ENCODE measurements at places on chromosomes 16 and 17.
A peak's percentile ranks its signal among the peaks of the same experiment; 100 is the strongest.

DNA sequence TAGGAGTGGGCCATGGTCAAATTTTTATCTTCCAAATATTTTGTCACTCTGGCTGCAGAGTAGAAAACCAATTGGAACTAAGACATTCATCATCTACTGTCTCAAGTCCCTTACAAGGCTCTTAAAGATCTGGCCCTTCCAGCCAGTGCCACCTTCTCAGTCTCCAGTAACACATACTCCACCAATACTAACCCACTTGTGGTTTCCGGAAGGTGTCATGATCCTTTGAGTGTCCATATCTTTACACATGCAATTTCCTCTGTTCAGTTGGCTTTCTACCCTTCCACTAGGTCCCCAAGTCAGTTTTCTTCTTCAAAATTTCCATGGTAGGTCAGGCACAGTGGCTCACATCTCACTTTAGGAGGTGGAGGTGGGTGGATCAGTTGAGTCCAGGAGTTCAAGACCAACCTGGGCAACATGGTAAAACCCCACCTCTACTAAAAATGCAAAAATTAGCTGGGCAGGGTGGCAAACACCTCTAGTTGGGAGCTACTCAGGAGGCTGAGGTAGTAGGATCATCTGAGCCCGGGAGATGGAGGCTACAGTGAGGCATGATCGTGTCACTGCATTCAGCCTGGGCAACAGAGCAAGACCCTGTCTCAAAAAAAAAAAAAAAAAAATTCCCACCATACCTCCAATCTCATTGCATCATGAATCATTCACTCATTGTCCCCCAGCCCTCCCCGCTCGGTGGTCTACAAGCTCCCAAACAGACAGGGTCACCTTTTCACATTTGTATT, 6.0 kb upstream of the GRB2 start:
- ATAC-seq = no peak

DNA sequence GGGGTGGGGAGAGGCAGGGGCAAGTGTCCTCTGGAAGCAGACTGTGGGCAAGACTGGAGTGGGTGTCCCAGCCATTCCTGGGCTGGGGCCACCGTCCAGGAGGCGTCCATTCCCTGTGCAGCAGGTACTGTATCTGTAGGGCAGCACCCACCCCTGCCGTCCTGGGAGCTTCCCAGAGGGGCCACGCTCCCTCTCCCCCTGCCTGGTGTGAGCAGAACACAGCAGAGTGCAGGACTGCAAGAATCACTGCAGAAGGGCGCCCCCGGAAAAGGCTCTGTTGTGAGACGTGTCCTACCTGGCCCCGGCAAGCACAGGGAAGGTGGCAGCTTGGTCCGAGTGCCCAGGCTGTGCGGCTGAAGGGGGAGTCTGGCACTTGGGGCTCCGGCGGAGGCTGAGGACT, 70.3 kb downstream of the KLHDC4 start:
- no peak for ATAC-seq

GRCh38 chr17:67270416-67270815, 25.4 kb upstream of the HELZ start:
- ATAC-seq = no peak

- ATAC-seq = no peak
These were observed 73.9 kb downstream of the RPH3AL start for GRCh38 chr17:278676-279059.

DNA sequence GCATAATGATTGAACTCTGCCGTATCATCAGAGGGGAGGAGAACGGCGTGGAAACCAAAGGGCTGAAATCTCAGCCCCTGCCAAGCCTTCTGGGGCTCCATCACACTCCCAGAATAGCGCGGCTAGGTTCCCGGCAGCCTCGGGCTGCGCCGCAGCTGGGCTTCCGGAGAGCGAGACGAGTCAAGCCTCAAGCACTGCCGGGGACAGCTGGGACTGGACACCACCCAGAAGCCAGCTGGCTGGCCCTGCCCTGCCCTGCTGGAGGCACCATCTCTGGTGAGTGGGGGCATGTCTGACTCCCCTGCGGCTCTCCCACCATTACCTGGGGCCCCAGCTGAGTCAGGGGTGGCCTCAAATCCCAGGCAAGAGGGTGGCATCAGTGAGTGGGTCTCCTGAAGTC, 7.2 kb upstream of the GPRC5C start:
- no peak for ATAC-seq

- ATAC-seq = peak; percentile 4
These were observed 34.3 kb downstream of the WNT9B start for GRCh38 chr17:46885415-46886309.

- peak; percentile 83 for ATAC-seq
These were observed 60.7 kb downstream of the OR1D5 start for GRCh38 chr17:3002538-3003295.

- ATAC-seq = peak; percentile 34
These were observed 36.8 kb downstream of the CBFA2T3 start for GRCh38 chr16:88939972-88940861.

- peak; percentile 2 for ATAC-seq
These were observed 571 bp downstream of the TIMP2 start for GRCh38 chr17:78924481-78925151.

DNA sequence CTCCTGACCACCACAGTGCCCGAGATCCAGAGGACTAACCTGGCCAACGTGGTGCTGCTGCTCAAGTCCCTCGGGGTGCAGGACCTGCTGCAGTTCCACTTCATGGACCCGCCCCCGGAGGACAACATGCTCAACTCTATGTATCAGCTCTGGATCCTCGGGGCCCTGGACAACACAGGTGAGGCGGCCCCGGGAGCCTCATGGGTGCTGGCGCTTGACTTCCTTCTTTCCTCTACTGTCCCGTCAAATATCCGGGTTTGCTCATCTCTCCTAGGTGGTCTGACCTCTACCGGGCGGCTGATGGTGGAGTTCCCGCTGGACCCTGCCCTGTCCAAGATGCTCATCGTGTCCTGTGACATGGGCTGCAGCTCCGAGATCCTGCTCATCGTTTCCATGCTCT, 13.7 kb downstream of the DHX38 start:
- ATAC-seq = no peak

GRCh38 chr16:89860747-89861304, 12.6 kb upstream of the TCF25 start:
- ATAC-seq = peak; percentile 82

GRCh38 chr16:72967941-72968340, 80.0 kb downstream of the ZFHX3 start:
- no peak for ATAC-seq

GRCh38 chr16:81823111-81823510, 44.0 kb downstream of the PLCG2 start:
- peak; percentile 80 for ATAC-seq

GRCh38 chr17:75652934-75653549, 13.9 kb downstream of the RECQL5 start:
- peak; percentile 56 for ATAC-seq

GRCh38 chr17:81733507-81734404, 21.7 kb downstream of the SLC25A10 start:
- peak; percentile 68 for ATAC-seq

- ATAC-seq = no peak
These were observed 4.1 kb downstream of the NDRG4 start for GRCh38 chr16:58503863-58504688.

- no peak for ATAC-seq
These were observed 5.5 kb downstream of the BCO1 start for GRCh38 chr16:81243942-81244341.

GRCh38 chr16:30063893-30064728, 1.4 kb upstream of the ALDOA start:
- ATAC-seq = peak; percentile 61

GRCh38 chr17:63476854-63477479, at the start of gene ACE:
ACE (plus strand) TSS chr17:63477061; CDS start chr17:63477095, 34 bp downstream.
- ATAC-seq = peak; percentile 70

DNA sequence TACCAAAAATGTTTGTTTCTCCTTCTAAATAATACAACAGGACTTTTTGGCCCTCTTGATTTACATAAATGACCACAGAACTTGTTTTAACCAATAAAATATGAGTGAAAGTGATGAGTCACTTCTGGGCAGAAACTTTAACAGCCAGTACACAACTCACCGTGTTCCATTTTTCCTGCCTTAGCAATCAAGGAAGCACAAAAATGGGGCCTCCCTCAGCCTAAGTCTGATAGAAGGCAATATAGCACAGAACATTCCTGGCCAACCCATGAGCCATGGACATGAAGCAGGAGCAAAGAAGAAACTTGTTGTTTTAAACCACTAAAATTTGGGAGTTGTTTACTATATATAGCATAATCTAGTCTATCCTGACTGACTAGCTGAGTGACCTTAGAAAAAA, 61.1 kb upstream of the MTMR4 start:
- no peak for ATAC-seq

GRCh38 chr16:89349947-89350633, 132.6 kb downstream of the ZNF778 start:
- no peak for ATAC-seq

GRCh38 chr16:19582050-19582831, 26.7 kb downstream of the VPS35L start:
- no peak for ATAC-seq

- ATAC-seq = no peak
These were observed 7.5 kb upstream of the UMOD start for GRCh38 chr16:20359997-20360396.

GRCh38 chr17:17076066-17076465, 33.8 kb downstream of the MPRIP start:
- ATAC-seq = no peak

DNA sequence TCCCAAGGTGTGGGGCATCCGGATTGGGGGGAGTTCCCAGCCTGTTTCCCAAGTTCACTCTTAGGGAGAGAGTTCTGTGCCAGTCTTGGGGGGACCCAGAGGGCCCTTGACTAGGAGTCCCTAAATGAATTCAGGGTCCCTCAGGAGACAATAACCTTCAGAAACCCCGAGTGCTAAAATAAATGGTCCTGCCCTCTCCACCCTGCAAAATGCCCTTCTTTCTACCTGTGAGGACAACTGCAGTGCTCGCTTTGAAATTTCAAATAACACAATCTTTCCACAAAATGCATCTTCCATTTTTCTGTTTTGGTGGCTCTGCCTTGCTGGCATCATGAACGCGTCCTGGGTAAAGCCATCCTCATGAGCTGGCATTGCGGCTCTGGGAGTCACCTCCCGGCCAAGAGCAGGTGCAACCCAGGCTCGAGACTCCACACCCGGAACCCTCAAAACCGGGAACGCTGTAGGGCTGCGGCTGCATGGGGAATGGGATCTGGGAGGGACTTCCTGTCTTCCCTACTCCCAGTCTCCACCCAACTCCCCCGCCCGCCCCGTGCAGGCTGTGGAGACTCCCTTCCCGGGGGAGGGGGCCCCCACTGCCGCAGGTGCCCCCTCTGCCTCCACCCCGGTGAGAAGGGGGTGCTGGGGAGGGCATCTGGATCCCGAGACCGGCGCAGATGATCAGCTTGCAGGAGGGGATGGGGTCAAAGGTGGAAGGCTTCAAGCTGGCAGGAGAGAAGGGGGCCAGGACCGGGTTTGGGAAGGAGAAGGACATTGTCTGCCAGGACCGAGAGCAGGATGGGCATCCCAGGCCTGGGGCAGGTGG, at the start of gene ZNF205:
Gene ZNF205, plus strand, starts transcription at position 529 of the 823 bp plus-strand sequence. CDS start 845 bp downstream, outside the sequence.
- no peak for ATAC-seq

- ATAC-seq = no peak
These were observed 1.1 kb downstream of the TANC2 start for GRCh38 chr17:62967205-62967529.

DNA sequence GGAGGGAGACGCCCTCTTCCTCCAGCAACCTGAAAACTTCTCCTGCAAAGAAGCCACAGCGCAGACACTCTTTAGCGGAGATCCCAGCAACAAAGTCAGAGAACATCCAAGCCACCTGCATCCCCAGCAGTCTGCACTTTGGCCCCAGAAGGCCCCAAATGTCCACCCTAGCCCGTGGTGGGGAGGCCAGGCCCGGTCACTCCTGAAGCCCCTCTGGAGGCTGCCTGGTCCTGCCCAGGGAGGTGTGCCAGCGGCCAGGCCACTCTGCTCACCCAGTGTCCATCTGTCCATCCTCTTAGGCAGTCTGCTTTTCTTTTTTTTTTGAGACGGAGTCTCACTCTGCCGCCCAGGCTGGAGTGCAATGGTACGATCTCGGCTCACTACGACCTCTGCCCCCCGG, 5.4 kb downstream of the HAGHL start:
- ATAC-seq = no peak

- no peak for ATAC-seq
These were observed 56.1 kb upstream of the RBL2 start for GRCh38 chr16:53378138-53378537.

GRCh38 chr16:31229501-31229900, 12.6 kb upstream of the PYDC1 start:
- no peak for ATAC-seq

DNA sequence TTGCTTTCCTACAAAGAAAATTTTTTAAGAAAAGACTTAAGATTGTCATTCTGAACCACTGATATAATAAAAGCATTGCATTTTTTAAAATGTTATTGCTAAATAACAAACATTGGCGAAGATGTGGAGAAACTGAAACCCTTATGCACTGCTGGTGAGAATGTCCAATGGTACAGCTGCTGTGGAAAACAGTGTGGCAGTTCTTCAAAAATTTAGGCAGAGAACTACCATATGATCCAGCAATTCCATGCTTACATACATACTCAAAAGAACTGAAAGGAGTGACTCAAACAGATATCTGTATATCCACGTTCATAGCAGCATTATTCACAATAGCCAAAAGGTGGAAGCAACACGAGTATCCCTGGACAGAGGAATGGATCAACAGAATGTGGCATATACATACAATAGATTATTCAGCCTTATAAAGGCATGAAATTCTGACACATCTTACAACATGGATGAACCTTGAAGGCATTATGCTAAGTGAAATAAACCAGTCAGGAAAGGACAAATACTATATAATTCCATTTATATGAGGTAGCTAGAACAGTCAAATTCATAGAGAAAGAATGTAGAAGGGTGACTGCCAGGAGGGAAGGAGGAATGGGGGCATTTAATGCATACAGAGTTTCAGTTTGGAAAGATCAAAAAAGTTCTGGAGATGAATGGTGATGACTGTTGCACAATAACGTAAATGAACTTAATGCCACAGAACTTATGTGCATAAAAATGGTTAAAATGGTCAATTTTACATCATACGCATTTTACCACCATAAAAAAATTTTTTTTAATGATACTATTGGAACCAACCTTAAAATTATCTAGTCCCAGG, 92.1 kb downstream of the CACNG1 start:
- no peak for ATAC-seq

- ATAC-seq = no peak
These were observed 129.8 kb upstream of the RCVRN start for GRCh38 chr17:10034719-10035475.

GRCh38 chr17:7750321-7750821, 32.8 kb downstream of the DNAH2 start:
- no peak for ATAC-seq

DNA sequence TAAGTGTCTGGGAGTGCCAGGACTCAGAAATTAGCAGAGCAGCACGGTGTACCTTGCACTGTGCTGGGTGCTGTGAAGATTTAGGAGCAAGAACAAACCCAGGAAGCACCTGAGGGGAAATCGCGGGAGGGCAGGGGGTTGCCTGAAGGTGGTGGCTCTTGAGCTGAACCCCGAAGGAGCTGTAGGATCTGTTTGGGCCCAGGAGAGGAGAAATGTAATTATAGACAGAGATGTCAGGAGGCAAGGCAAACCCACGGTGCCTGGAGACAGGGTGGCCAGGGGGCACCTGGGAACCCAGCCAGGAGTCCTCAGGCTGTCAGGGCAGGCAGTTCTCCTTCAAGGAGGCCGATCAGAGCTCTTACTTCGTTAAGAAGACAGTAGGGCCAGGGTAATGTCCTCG, 109.1 kb downstream of the C16orf78 start:
- no peak for ATAC-seq

GRCh38 chr16:67027046-67027445, 1.9 kb upstream of the CBFB start:
- ATAC-seq = no peak
